ENCODE measurements at places on chromosomes 16 and 17.

GRCh38 chr16:65005696-65006095, 116.2 kb downstream of the CDH11 start:
- H3K36me3 ChIP-seq, result peaks cover 29% of the 10 kb centered on the region
- no peaks in the 10 kb centered on the region for H3K4me1 ChIP-seq

DNA sequence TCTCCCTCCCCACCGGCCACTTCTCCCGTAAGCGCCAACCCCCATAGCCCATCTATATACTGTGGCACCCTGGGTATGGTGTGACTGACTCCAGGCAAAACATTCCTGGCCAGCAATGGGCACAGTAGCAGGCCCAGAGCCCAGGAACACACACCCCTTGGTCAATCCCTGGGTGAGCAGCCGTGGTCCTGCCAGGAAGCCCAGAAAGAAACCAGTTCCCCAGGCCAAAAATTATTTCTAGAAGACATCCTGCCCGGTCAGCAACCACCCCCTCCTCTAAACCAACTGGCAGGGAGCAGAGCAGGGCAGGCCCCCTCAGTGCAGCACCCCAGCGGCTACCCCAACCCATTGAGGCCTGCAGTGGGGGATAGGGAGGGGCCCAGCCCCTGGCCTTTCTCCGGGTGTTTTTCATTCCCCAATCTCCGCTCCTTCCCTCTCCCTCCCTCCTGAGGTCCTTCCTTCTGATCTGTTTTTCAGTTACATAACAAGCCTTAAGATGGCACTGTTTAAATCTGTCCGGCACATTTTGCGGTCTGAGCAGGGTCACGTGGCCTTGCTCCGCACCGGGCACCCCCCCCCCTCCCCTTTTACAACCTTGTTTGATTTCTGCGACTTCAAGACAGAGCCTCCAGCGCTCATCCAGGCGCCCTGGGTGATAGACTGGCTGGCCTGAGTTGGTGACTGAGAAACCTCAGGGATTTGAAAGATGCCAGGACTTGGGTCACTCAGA, 2.0 kb downstream of the NPTX1 start:
- no peak for DNase-seq
- no peak overlapping the region for H3K27ac ChIP-seq
- H3K4me1 ChIP-seq, result peaks cover 22% of the 10 kb centered on the region
- H3K36me3 ChIP-seq, result no peaks in the 10 kb centered on the region

GRCh38 chr16:53372992-53373871, 61.0 kb upstream of the RBL2 start:
- H3K4me3 ChIP-seq, result peak overlapping the region; percentile 4
- peaks cover 11% of the 10 kb centered on the region for H3K27me3 ChIP-seq
- no peaks in the 10 kb centered on the region for H3K4me1 ChIP-seq
- no peak for DNase-seq

GRCh38 chr17:82388922-82389283, 17.3 kb downstream of the UTS2R start:
- no peak overlapping the region for H3K27ac ChIP-seq
- H3K4me3 ChIP-seq, result no peak overlapping the region
- peaks cover 11% of the 10 kb centered on the region for H3K4me1 ChIP-seq
- peaks cover 4% of the 10 kb centered on the region for H3K36me3 ChIP-seq

GRCh38 chr17:54907376-54907775, 6.7 kb downstream of the TOM1L1 start:
- H3K4me3 ChIP-seq, result no peak overlapping the region
- no peak overlapping the region for H3K27ac ChIP-seq
- no peak for DNase-seq
- H3K4me1 ChIP-seq, result no peaks in the 10 kb centered on the region
- H3K27me3 ChIP-seq, result no peaks in the 10 kb centered on the region

GRCh38 chr17:20116683-20117309, 107.6 kb downstream of the SPECC1 start:
- H3K27me3 ChIP-seq, result no peaks in the 10 kb centered on the region
- no peaks in the 10 kb centered on the region for H3K4me1 ChIP-seq
- no peaks in the 10 kb centered on the region for H3K36me3 ChIP-seq
- H3K27ac ChIP-seq, result no peak overlapping the region

DNA sequence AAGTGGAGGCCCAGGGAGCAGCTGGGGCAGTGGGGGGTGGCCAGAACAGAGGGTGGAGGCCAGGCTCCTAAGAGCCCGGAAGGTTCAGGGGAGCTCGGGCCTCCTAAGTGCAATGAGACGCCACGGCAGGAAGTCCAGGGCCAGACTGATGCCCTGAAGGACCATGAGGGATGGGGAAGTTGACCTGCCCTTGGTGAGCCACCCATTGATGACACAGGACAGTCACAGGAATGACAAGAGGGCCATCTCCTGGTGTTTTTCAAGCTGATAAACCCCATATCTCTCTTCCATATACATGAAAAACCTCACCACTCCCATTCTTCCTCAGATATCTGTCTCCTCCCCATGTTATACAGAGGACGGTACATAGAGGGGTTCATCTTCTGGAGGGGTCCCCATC, 5.8 kb upstream of the MRPL58 start:
- H3K4me3 ChIP-seq, result no peak overlapping the region
- no peaks in the 10 kb centered on the region for H3K27me3 ChIP-seq
- no peak for DNase-seq

GRCh38 chr16:85393674-85394451, 219.3 kb upstream of the GSE1 start:
- peak; percentile 56 for DNase-seq
- no peak overlapping the region for H3K27ac ChIP-seq
- peaks cover 5% of the 10 kb centered on the region for H3K4me1 ChIP-seq
- H3K27me3 ChIP-seq, result no peaks in the 10 kb centered on the region
- no peaks in the 10 kb centered on the region for H3K36me3 ChIP-seq

DNA sequence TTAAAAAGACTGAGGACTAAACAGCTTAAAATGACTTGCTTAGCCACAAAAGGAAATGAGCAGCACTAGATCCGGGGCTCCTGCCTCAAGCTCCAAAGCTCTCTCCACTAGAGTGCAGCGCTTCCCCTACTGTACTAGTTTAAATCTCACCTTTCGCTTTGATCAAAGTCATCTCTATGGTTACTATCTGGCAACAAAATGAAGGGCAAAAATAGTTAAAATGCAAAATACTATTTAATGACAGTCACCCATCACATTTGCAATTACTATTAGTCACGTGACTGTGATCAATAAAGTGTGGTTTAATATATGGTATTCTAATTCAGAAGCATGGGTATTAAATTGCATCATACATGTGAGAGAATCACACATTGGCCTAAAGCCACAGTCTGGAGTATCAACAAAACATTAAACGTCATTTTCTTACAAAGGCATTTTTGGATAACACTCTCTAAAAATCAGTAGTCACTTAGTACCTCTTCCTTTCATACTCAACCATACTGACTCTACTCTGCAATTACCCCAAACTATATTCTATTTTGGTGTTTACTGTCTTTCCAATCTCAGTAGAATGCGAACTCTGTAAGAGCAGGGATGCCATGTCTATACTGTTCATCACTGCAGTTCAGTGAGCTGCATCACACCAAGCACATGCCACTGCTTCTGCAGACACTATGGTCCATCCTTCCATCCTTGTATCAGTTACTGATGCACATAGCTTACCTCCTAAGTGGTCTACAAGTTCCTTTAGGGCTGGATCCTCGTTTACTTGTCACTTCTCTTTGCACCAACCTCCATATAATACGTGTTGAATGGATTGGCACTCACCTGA, 6.2 kb downstream of the PSMD12 start:
- peaks cover 2% of the 10 kb centered on the region for H3K4me1 ChIP-seq
- peaks cover 91% of the 10 kb centered on the region for H3K36me3 ChIP-seq
- DNase-seq, result no peak
- no peaks in the 10 kb centered on the region for H3K27me3 ChIP-seq
- H3K4me3 ChIP-seq, result no peak overlapping the region
- no peak overlapping the region for H3K27ac ChIP-seq

DNA sequence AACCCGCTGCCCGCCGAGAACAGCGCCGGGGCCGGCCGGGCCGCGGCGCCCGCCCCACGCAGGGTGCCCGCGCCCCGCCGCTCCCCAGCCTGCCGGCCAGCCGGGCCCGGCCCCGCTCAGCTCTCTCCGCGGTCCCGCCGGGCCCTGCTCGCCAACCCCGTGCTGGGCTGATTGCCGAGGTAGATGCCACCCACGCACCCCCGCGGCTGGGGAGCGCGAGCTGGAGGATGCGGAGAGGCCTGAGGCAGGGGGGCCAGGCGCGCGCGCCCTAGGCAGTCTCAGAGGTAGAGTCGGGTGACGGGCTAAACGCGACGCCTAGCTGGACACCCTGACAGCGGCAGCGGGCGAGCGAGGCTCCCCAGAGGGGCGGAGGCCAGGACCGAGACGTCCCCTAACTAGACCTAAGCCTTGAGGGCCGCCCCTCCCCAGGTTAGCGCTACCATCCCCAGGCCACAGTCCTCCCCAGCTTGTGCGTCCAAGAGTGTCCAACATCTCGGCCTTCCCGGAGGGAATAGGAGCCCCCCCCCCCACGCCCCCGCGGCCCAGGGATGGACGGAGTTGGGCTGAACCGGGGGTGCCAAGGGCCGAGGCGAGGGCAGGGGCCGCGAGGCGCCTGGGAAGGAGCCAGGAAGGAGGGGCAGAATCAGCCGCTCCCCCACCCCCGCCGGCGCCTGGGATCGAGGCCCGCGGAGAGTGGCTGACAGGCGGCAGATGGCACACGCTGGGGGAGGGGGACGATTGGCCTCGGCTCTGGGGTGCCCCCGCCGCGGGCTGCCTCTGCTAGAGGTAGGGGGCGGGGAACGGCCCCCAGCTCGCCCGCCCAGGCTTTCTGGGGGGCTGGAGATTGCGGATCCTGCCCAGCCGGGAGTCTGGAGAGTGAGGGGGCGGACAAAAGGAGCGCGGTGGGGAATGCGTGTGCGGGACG, 2.5 kb upstream of the ZNF423 start:
- no peaks in the 10 kb centered on the region for H3K36me3 ChIP-seq
- peak; percentile 58 for DNase-seq
- no peaks in the 10 kb centered on the region for H3K27me3 ChIP-seq
- no peak overlapping the region for H3K27ac ChIP-seq
- peaks cover 24% of the 10 kb centered on the region for H3K4me1 ChIP-seq

DNA sequence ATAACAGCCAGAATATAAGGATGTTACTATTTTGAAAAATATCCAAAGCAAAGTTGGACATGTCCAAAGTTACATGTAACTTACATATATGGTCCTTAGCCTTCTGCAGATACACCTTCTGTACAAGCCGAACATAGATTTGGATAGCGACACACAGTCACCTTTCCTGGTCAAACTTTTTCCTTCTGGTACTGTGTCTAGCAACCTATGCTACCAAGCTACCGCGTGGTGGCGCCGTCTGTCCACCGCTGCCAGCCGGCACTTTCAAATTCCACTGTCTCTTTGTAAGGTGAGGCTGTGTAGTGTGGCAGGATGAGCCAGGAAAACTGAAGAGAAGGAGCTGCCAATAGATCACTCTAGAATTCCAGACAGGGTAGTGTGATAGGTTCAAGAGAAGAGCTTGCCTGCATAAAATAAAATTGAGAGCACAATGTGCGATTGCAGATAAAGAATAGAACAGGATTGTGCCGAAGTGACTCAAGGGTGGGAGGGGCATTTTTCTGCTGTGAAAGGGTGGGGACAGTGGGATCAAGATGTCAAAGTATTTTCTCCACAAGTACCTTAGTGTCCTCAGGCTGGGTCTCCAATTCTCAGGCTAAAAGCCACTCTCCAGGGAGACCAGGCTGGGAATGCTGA, 366.9 kb downstream of the SLC39A11 start:
- no peak overlapping the region for H3K4me3 ChIP-seq
- peaks cover 2% of the 10 kb centered on the region for H3K4me1 ChIP-seq
- no peak overlapping the region for H3K27ac ChIP-seq
- peak; percentile 65 for DNase-seq
- no peaks in the 10 kb centered on the region for H3K36me3 ChIP-seq

GRCh38 chr16:20747030-20747816, 5.6 kb upstream of the THUMPD1 start:
- no peaks in the 10 kb centered on the region for H3K36me3 ChIP-seq
- no peak for DNase-seq
- peaks cover 3% of the 10 kb centered on the region for H3K27me3 ChIP-seq
- H3K4me1 ChIP-seq, result no peaks in the 10 kb centered on the region
- no peak overlapping the region for H3K27ac ChIP-seq
- H3K4me3 ChIP-seq, result no peak overlapping the region

All from neuronal stem cell (in vitro differentiated cells).